Activated T-cell treated with anti-CD3 and anti-CD28 coated beads for 48 hours (primary cell): ENCODE measurements at places on chromosomes 2 and 18.

DNA sequence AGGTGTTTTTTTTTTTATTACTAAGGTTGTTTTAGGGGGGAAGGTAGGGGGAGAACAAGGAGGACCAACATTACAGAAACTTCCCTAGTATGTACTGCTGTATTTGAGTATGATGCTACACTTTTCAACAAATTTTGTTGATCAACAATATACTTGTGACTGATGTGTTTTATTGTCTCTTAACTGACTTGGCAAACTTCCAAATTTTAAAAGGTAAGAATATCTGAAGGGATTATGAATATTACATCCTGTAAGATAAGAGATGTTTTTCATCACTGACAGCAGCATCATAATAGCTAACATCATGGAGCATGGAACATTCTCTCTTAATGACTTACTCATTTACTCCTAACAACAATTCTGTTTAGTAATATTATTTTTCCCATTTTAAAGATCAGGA, 86.0 kb upstream of the KIF5C start:
- DNase-seq: no peak

- no peak for DNase-seq
Observed at GRCh38 chr2:151973901-151974199, 125.0 kb downstream of the CACNB4 start.

DNA sequence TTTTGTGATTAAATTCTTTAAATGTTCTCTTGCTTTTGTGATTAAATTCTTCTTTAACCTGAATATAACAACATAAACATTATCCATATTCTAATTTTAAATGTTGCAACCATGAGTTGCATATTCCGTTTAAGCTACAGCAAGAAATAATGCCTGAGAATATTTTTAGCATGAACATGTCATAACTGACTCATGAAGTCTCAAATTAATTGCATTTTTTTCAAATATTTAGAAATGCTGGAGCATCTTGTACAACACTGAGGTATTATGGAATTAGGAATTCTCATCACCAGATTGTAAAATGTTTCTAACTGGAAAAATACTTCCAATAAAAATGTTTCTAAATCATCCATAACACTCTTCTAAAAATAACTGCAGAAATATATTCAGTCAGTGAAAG, 14.7 kb downstream of the ROCK2 start:
- DNase-seq: no peak

DNA sequence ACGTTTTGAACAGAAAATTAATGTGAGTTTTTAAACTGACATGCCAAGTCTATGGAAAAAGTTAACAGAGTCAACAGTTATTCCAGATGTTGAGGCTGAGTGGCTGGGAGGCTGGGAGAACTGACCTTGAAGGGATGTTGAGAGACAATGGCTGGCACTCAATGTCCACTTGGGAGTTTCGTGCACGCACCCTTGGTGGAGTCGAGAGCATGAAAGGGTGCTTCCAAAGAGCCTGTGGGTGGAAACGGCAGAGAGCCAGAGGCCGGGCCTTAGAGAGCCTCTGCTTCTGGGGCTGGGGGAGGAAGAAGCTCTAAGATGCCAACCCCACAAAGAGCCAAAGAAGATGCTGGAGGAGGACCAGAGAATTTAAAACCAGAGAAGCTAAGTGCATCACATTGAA, 63.4 kb upstream of the L3MBTL4 start:
- DNase-seq: no peak

- DNase-seq: peak; percentile 11
Observed at GRCh38 chr2:162317861-162318327, 590 bp downstream of the IFIH1 start.

DNA sequence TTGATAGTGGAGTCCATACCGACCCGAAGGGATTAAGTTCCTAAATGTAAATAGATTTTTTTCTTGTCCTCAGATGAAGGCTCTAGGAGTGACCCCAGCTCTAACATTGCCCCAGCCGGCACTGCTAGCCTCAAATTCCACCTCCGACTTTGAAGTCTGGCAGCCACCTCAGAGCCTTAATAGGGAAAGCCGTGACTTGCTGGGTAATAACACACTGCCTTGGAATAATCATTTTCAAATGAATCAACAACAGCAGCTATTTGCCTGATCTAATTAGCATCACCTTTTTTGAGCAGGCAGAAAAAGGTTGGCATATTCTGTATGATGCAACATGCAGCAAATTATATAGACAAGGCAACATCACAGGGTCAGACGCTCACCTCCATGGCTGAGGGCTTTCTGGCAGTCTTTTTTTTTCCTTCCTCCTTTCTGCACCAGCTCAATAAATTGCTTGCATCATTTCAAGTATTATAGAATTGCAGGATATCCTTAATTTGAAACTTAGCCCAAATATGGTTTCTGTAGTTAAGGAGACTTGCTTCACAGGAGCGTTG, 276.5 kb upstream of the ATP5MC3 start:
- no peak for DNase-seq

- peak; percentile 12 for DNase-seq
Observed at GRCh38 chr2:235390108-235390815, 103.6 kb upstream of the AGAP1 start.

DNA sequence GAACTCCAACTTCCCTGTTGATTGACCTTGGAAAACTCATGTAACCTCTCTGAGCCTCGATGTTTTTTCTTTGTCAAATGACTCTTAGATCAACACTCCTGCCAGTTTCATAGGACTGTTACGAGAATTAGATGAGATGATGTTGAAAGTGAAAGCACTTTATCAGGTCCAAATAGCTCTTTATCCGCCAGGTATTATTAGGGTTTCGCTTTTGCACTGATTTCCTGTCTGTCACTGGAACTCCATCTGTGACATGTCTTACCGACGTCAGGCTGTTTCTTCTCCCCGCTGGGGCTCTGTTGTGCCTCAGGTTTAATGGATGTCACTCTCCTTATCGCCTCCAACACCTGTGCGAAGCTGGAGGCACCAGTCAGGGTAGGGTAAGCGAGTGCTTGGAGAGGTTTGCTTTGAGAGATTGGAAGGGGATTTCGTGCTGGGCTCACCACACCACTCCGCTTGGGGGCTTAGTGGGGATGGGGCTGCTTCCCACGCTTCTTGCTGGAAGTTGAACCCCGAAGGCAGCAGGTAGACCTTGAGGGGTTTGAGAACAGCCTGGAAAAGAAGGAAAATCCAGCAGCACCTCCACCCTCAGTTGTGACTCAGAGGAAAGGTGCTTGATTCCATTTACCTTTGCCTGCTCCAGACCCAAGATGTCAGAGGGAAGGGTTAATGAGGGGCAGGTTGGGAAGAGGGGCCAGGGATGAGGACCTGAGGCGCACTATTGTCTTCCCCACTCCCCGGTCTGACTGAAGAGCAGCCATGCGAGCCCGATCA, 4.3 kb downstream of the GAD1 start:
- DNase-seq: no peak

DNA sequence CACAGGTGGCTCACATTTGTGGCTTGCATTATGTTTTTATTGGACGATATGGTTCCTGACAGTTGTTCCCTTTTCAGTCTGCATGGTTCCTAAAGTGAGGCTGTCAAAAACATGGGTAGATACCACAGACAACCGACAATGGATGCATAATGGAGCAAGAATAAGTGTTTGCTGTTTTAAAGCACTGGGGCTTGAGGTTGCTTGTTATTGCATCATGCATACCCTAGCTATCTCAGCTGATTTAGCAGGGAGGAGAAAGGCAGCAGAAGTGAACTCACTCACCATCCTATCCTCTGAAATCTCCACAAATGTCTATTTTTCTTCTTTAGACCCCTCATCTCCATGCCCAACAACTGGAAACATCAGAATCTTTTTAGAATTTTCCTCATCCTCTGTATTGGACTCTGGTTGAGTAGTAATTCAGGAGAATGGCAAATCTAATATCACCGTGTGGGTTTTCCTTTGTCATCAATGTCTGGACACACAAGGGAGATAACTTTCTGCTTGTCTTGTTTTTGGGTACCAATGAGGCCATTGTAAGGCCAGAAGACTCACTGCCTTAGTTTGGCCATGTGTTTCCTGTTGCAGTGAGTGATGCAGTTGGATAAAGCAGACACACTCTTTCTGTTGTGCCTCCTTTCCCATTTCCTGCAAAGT, 46.7 kb downstream of the FBXO48 start:
- no peak for DNase-seq

DNA sequence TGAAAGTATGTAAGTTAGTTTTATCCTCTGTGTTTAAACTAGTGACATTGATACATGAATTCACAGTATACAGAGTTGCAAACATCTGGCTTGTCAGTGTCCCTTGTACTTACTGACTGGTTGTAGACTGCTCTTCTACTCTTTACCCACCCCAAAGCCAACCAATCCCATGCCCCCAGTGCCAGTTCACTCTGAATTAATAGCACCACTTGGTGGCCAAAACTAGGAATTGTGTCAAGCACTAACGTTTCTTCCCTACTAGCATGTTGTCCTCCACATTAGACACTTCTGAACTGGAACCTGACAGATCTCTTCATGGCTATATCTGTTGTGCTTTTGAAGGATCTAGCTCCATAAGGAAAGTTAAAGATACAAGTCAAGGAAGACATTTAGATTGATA, 27.2 kb upstream of the OTX1 start:
- no peak for DNase-seq

DNA sequence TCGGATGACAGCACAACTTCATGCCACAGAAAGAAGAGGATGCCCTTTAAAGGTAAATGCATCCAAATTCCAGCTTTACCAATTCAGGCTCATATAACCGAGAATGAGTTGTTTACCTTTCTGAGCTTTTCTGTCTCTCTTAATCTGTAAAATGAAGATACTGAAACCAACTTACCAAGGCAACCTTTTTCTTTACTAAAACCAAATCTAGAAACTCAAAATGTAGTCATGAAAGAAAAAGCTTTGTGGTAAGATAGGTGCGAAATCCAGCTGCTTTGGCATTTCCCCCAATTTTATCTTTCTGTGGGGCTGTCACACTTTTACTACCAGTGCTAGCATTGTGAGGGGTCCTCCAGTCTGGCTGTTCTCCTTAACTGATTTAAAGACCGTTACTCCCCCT, 240.4 kb downstream of the IKZF2 start:
- no peak for DNase-seq

DNA sequence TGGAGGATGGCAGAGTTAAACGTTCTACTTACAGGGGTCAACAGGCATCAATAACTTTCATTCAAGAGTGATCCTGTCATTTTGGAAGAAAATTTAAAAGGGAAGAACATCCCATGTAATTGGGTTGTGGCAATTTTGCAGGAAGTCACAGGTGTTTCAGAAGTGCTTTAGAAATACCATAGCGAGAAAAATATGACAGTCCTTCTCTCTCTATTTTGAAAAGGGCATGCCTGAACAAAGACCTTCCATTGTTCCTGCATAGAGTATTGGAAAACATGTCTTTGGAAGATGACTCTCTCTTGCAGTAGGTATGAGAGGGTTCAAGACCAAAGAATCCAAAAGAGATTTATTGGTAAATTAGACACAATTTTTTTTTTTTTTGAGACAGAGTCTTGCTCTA, 81.8 kb upstream of the SERTAD2 start:
- no peak for DNase-seq

- DNase-seq: no peak
Observed at GRCh38 chr2:225033440-225034318, 8.6 kb downstream of the DOCK10 start.

- no peak for DNase-seq
Observed at GRCh38 chr18:40653682-40654081, 1301.4 kb upstream of the PIK3C3 start.

- no peak for DNase-seq
Observed at GRCh38 chr2:230693411-230693810, 19.2 kb upstream of the CAB39 start.

GRCh38 chr2:102771114-102771513, 9.3 kb downstream of the TMEM182 start:
- DNase-seq: no peak

- DNase-seq: peak; percentile 65
Observed at GRCh38 chr2:239298116-239298804, 102.6 kb downstream of the HDAC4 start.

DNA sequence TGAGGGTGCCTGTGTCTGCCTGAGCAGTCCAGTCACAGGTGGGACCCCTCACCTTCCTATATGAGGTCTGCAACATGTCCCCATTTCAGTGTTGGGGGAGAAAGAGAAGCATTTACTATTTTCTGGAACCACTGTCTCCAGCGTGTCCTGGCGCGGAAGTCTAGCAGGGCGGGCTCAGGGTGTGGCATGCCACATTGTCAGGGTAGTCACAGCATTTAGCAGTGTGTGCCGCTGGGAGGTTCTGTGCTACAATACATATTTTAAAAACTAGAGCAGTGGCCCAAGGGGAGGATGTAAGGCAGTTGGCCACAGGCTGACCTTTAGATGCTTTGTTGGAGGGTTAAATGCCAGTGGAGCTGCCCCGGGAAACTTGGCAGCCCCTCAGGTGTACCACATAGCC, 12.5 kb downstream of the UBE2F start:
- DNase-seq: no peak

DNA sequence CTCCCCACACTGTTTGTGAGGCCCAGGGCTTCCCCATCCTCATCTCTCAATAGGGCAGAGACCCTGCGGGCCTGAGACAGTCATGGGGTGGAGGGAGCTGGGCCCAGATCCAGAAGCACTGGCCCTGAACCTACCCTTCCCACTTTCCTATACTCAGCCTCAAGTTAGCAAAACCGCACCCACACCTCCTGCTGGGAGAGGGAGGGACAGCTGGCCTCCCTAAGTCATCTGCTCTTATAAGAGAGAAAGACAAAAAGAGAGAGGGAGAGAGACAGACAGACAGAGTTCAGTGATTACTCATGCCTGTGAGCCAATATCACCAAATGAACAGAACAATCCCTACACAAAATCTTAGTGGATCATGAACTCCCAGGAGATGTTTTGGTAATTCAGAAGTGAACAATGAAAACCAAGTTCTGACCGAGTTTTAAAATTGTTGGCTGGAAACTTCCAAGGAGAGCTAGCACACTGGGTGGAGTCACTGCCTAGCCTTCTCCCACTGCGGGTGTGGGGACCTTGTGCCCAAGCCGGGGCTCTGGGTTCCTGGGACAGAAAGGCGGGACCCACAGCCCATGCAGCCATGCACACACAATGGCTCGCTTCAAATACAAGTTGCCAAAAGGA, 130.5 kb downstream of the PXDN start:
- DNase-seq: no peak

- DNase-seq: no peak
Observed at GRCh38 chr2:54603357-54603756, 120.1 kb upstream of the EML6 start.

- DNase-seq: no peak
Observed at GRCh38 chr2:117726747-117727146, 87.7 kb upstream of the DDX18 start.

DNA sequence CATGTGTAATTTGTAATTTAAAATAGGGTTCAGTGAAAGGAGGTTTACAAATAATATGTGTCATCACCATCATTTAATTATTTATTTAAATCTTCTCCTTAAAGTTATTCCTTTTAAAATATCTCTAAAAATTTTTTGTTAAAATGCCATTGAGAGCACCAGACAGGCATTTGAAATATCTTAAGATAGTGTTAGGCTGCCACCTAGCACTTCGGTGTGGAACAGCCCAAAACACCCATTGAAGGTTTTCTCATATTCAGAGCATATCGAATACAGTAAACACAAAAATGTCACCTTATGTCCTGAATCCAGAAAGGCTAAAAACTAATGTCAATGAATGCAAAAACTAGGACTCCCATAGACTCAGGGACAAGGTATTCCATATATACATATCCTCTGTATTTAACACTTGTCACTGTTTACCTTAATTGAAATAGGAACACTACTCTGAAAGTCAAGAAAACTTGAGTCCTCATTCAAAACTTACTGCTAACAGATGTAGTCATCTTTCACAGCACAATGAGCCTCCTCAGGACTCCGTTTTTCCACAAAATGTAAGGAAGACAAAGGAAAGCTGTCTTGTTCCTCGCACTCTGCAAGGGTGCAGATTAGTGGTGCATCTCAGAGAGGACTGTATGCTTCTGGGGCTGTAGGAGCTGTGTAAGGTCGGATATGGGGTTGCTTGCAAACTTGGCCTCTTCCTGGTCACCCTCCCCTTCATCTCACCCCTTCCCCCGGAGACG, 329.5 kb downstream of the PAX3 start:
- DNase-seq: no peak
